ENCODE measurements at places on chromosomes 12 and 14.
A peak's percentile ranks its signal among the peaks of the same experiment; 100 is the strongest.

- no peak for DNase-seq
Measured at GRCh38 chr12:112170376-112170775, 45.0 kb downstream of the TRAFD1 start.

DNA sequence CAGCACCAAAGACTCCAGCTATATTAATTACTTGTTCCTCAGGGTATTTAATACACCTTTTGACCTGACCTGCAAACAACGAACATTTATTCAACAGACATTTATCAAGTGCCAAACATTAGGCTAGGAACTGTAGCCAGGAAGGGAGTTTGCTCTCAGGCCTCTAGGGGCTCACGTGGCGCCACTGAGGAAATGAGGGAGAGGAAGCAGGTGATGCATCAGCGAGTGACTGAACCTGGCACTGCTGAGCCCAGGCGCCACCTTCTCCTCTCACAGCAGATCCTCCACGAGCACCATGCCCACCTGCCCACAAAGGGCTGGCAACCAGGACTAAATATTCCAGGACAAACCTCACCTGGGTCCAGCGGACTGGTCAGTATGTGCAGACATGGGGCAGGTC, 50.2 kb downstream of the SETD3 start:
- no peak for DNase-seq

GRCh38 chr12:107775093-107775721, 703 bp downstream of the ASCL4 start:
- no peak for DNase-seq

GRCh38 chr12:95700316-95700785, 90.2 kb downstream of the NTN4 start:
- no peak for DNase-seq

GRCh38 chr12:23771240-23771949, 178.1 kb downstream of the SOX5 start:
- peak; percentile 82 for DNase-seq

DNA sequence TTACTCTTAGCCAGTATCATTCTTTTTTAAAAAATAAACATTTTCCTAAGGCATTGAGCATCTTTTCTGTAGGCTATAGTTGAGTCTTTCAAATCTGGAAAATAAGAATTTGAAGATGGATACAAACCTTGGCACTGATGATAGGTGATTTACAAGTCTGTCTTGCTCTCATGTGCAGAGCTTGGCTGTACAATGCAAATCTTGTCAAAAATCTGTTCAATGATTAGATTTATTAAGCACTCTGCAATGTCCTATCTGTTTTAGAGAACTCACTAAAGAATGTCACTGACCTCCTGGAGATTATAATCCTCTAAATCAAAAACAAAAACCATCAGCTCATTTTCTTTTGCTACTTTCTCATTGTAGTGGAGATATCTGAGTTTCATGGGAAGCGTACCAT, 42.8 kb upstream of the AMIGO2 start:
- no peak for DNase-seq

GRCh38 chr12:66447643-66448042, 145.3 kb downstream of the HELB start:
- no peak for DNase-seq

GRCh38 chr12:64669270-64669842, 59.1 kb downstream of the RASSF3 start:
- no peak for DNase-seq

- DNase-seq, result no peak
Measured at GRCh38 chr12:116855744-116856470, 25.3 kb downstream of the HRK start.

- DNase-seq, result no peak
Measured at GRCh38 chr12:32512910-32513309, 113.6 kb downstream of the FGD4 start.

- DNase-seq, result peak; percentile 82
Measured at GRCh38 chr12:110403146-110403975, at the start of gene ANAPC7. TSS of gene ANAPC7 (minus strand) at chr12:110403708. CDS start at chr12:110403627, 81 bp downstream.

- DNase-seq, result no peak
Measured at GRCh38 chr14:100409651-100410050, 86.5 kb downstream of the SLC25A47 start.

- no peak for DNase-seq
Measured at GRCh38 chr12:11746024-11746771, 96.7 kb downstream of the ETV6 start.

- no peak for DNase-seq
Measured at GRCh38 chr14:92325835-92326234, 2.9 kb downstream of the SLC24A4 start.

- DNase-seq, result no peak
Measured at GRCh38 chr12:68451261-68452077, 119.3 kb upstream of the MDM1 start.

GRCh38 chr14:66752109-66752508, 244.2 kb downstream of the GPHN start:
- DNase-seq, result no peak

DNA sequence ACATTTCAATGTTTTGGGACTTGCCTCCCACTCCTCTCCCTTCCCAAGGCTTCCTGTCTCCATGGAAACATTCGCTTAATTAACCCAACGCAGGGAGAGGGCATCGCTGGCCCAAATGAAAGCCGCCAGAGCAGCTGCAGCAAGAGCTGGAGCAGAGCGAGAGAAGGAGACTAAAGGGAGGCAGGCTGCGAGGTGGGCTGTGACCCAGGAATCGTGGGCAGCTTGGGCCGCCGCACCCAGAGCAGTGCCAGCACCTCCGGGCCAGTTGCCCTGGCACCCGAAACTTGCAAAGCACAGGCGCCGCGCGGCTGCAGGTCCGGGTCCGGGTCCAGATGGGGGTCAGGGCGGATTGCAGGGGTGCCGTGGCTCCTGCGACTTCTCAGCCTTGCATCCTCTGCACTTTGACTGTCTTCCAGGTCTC, 43.5 kb upstream of the PTPRQ start:
- DNase-seq, result peak; percentile 9

Measured in hippocampal formation (tissue), 2 donors.